NCI-H2029 (cell line): ENCODE measurements at places on chromosomes 3 and 15.

DNA sequence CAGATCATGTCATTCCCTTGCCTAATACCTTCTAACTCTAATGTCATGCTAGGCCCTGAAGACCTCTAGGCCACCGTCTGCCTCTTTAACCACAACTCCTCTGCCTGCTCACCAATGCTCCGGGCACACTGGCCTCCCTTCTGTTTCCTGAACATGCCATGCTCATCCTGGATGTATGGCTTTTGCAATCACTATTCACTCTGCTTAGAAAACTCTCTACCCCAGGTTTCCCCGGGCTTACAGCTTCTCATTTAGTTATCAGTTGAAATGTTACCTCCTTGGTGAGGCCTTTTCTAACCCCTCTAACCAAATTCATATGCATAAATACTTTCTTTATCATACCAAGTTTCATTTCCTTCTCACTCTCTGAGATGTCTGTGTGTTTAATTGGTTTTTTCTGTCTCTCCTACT lies 727.8 kb upstream of the CFAP20DC start:
- DNase-seq: no peak

DNA sequence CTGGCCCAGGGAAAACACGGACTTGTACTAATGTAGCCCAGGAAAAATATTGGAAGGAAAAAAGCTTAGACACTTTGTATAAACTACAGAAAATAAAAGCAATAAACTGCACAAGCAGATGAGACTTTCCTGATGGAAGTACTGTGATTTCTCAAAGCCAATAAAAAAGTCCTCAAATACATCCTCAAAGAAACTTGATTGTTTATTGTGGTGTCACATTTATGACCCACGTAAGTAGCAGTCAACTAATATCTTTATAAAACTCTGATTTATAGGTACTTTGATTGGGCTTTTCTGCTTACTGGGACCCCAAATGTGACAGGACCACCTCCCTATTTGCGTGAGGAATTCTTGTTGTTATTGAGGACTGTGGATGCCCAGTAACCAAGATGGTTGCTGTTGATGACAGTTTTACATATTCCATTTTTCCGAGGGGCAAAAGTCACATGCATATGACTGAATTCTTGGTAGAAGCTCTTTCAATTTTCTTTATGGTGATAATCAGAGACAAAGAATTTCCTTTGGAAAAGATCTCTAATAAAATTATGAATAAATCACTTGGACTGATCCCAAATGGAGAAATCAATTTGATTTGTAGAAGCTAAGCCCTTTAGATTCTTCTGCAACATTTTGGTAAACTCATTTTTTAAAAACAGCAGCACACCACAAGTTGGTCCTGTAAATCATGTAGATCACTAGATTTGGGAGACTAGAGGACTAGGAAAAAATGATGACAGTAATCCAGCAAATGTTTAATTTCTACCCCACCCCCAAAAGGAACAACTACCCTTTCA lies 159.0 kb upstream of the TSC22D2 start:
- no peak for DNase-seq

DNA sequence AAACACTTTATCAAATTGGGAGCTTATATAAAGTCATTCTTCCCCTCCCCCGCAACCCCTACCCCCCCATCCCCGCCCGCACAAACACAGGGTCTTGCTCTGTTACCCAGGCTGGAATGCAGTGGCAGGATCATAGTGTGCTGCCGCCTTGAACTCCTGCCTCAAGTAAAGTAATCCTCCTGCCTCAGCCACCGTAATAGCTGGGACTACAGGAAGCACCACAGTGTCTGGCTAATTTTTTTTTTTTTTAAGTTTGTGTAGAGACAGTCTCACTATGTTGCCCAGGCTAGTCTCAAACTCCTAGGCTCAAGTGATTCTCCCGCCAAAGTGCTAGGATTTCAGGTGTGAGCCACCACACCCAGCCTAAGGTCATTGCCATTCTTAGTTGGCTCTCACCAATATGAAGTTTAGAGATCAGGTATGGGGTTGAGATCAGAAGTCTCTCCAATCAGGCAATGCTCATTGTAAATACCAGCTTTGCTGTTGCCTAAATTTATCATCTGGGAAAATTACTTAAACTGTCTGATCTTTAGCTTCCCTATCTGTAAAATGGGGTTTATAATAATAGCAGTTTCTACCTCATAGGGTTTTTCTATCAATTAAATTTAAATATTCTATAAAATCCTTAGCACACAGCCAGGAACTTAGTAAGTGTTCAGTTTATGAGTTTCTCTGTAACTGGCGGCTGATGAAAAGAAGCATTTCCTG lies 60.3 kb downstream of the TGFBR2 start:
- no peak for DNase-seq

- DNase-seq: no peak
These were observed 560.1 kb downstream of the NLGN1 start for GRCh38 chr3:173957646-173958045.

DNA sequence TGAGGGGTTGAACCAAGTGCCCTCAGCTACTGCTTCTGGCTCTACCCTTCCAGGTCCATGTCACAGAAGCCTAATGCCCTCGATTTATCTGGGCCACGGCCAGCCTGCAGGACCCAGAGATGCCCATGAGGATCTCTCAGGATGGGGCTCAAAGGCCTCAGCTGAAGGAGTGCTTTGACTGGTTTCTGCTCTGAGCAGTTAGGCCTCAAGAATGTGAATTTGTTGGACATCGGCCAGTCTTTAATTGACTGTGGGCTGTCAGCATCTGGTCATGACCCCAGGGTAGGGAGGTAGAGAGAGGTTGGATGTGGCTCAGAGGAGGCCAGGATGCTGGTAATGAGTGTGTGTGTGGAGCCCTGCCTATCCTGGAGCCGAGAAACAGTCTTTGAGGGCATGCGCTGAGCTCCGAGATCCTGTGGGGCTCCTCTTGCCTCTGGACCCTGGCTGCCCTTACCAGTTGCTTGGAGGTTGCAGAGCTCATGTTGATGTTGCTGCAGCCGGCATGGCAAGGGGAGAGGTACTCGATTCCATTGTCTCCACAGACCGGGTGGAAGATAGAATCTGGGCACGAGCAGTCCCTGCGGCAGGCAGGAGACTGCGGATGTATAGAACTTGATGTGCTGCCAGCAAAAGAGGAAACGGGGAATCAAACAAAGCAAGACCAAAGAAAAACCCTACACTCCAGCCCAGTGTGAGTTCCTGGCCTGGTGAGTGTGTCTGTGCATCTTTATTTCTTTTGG lies 49.1 kb upstream of the RAB6B start:
- DNase-seq: no peak

DNA sequence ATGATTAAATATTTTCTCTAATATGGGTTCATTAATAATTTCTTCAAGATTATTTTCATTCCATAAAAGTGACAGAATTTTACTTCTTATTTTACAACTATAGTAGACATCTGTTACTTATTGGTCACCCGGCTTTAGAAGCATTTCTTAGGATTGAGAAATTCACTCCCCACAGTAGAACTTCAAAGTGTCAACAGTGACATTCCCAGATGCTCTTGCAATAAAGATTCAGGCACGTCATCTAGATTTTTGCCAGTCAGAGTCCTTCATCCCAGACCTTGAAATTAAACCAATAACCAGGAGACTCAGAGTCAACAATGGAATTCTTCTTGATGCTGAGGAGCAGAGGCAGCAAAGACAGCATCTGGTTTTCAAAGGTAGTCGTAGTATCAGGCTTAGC lies 190.8 kb downstream of the VGLL3 start:
- no peak for DNase-seq
